ENCODE measurements at places on chromosomes 2 and 18.

GRCh38 chr2:23681356-23682140 lies 245.4 kb downstream of the ATAD2B start:
- no peak for DNase-seq

- DNase-seq: no peak
Observed at GRCh38 chr18:48705043-48705442, 166.2 kb downstream of the CTIF start.

DNA sequence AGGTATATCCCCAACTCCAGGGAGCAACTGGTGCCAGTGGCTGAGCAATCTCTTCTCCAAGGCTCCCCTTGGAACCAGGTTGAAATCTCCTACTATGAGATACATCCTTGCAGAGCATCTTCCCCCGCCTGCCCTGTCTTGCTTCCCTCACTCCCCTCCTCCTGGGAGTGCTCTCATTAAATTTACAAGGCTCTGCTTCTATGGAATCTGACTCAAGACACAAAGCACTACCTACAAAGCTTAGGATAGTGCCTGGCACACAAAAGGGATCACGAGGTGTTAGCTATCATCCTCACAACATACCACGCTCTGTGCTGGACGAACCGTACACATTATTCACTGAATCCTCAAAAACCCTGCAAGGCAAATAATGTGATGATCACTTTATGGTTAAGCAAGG lies 121.6 kb downstream of the GALNT14 start:
- no peak for DNase-seq

DNA sequence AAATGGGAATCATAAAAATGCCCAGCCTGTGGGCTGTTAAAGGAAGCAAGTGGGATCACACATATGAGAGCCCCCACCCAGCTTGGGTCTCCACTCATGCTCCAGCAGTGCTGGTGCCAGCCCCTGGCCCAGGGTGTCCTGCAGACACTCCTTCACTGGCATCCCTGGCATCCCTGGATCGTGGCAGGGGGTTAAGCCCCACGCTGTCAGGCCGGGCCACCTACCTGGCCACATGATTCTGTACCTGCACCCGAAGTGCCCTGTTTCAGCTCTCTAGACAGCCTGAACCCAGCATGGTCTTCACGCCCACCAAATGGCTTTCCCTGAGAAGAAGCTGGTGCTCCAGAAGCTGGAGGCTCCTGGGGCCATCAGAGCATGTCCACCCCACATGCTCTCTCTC lies 137.4 kb downstream of the INHBB start:
- DNase-seq: no peak

DNA sequence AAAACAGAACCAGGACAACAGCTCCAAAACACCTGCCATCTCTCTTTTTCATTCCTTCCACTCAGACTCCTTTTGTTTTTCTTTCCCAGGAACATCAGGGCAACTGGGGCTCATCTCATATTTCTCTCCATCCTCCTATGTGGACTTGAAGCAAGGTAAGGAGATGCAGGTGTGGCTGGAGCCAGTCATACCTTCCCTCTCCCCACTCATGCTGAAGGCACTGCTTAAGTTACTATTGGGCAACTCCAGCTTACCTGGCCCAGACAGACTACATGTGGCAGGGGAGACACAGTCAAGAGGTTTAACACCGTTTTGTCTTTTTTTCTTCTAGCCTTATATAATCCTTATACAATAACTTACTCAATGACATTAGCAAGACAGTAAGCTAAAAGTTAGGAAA lies 38.4 kb downstream of the LAMA1 start:
- no peak for DNase-seq

GRCh38 chr2:212284166-212284565 lies 254.4 kb downstream of the ERBB4 start:
- DNase-seq: no peak

DNA sequence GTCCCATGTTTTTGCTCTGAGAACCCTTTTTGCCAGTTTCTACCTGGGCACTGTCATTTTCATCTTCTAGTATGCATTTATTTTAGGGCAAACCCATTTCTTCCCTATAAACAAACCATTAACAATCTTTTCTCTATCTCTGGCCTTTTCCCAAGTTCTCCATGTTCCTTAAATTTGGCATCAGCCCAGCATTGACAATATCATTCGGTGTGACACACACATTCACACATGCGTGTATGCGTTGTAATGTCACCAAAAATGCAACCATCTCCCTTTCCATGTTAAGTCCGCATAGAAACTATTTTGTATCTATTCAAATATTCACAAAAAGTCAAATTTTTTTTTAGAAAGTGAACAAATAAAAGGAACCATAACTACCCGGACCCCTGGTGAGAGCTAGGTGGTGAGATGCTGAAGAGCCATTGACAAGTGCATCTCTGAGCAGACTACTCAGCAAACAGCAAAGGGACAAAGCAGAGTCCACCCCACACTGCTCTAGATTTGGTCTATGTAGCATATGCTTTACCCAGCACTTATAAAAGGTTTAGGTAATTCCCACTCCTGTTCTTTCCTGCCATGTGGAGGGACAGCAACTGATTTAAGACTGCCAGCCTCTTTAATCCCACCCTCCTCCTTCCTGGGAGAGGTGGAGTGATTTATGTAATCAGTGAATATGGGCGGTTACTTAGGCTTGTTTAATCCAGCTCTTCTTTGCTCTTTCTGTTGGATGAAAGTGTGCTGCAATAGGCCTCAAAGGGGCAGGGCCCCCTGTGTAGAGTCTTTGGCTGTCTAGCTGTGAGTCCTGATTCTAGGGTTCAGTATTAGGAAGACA lies 124.1 kb downstream of the METTL8 start:
- no peak for DNase-seq

- no peak for DNase-seq
Observed at GRCh38 chr2:105802587-105802986, 57.9 kb downstream of the NCK2 start.

GRCh38 chr2:74530239-74531187 lies 780 bp downstream of the HTRA2 start:
- DNase-seq: peak; percentile 51

DNA sequence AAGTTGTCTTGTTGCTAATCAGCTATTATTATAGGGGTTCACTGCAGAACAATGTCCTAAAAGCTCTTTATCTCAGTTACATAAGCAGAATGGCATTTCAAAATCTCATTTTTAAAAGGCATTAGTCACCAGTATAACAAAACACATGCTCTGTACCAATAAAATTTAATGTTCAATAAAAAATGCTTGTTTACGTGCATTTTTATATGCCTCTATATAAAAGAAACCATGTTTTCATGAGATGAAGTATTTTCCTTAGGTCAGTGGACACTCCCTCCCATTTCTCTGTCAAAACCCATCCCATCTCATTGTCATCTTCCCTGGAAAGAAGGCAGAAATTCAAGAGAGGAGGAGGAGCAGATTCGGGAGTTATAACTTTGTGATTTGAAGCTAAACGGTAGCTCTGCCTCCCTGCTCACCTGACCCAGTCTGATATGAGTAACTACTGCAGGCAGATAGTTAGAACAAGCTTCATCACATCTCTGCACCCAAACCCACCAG lies 231.9 kb upstream of the SIX2 start:
- DNase-seq: peak; percentile 62

DNA sequence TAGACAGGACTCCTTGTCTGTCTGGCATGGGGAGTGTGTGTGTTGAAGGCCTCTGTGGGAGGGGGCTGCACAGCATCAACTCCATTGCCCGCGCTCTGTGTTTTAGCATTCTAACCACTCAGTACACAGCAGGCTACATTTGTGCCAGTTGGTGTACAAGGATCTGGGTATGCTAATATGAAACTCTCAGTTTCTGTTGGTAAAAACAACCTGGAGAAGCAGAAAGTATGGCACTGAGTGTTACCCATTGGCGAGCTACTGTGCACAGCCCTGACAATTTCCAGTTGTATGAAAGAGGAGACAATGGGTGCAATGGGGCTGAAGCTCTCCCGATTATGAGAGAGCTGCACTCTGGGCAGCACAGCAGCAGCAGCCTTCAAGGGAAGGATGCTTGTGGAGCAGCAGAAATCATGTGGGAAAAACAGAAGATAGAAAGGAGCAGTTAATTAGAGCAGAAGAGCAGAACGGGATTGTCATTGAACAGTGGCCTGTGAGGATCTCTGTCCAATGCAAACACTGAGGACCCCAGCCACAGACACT lies 443.6 kb downstream of the CBLN2 start:
- DNase-seq: no peak

DNA sequence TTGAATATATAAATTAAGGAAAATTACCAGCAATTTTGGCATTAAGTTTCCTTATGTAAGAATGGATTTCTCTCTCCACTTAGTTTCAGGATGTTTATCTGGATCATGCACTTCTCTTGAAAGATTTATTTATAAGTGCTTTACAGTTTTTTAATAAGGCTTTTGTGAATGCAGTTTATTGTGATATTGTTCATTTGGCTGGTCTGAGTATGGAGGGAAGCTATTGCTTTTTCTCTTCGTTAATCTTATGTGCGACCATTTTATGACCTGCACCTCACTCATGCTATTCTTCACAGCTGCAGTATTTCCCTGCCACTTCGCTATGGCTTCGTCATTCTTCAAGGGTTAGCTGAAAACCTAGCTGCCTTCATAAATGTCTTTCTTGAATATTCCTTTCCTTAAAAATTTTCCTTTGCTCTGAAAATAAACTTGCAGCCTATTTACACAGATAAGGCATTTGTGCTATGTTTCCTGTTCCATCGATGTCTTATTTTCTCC lies 233.4 kb downstream of the SOCS6 start:
- no peak for DNase-seq

- DNase-seq: peak; percentile 74
Observed at GRCh38 chr2:133642791-133643191, 74.5 kb upstream of the NCKAP5 start.

DNA sequence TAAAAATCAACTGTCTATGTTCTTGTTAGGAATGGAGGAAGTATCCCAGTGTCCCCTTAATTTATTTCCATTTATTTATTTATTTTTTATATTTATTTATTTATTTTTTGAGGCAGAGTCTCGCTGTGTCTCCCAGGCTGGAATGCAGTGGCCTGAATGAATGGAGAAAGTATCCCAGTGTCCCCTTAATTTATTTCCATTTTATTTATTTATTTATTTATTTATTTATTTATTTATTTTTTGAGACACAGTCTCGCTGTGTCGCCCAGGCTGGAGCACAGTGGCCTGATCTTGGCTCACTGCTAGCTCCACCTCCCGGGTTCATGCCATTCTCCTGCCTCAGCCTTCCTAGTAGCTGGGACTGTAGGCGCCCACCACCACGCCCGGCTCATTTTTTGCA lies 34.1 kb downstream of the MIB1 start:
- no peak for DNase-seq

DNA sequence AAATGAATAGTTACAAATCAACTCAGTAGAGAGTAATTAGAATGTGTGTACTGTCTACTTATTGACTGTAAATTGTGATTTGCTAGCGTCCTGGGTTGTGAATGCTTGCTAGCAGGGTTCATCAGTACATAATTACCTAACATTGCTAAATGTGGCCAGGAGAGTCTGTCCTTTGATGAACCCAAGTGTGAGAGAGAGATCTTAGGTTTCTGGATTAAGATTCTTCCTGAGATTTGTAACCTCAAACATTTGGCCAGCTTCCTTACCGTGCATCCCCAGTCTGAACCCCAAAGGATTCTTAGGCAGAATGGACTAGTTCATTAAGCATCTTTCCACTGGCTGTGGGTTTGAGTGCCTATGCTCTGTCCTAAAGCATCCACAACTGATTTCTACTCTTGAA lies 84.0 kb upstream of the ITPRID2 start:
- no peak for DNase-seq

- peak; percentile 55 for DNase-seq
Observed at GRCh38 chr2:172361360-172361759, 66.0 kb upstream of the ITGA6 start.

GRCh38 chr2:67479261-67479660 lies 82.1 kb downstream of the ETAA1 start:
- no peak for DNase-seq

DNA sequence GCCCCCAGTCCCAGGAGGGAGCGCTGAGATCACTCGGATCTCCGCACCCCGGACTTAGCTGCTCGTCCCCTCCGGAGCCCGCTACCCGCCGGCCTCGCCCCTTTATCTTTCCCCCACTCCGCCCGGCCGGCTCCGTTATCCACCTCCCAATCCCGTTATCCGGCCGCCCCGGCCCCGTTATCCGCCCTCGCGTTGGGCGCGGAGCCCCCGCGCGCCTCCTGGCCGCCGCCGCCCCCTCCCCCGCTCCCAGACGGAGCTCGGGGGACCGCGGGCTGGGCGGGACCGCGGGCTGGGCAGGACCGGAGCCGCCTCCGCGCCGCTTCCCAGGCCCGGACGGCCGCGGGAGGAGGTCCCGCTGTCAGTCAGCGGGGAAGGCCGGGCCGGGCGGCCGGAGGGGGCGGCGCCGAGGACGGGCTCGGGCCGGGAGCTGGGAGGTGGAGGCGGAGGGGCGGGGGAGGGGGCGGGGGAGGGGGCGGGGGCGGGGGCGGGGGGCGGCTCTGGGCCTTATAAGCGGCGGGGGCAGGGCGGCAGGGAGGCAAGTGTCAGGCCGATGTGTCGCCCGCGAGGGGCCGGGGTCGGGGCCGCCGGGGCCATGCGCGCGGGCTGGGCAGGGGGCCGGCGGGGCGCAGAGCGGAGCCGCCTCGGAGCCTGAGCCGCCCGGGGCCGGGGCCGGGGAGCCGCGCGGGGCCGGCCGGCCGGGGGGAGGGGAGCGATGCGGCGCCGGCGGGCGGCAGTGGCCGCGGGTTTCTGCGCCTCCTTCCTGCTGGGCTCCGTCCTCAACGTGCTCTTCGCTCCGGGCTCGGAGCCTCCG lies at the start of gene PKDCC:
Gene PKDCC (plus strand): TSS at position 534 of the 811 bp plus-strand sequence. CDS start 179 bp downstream, at position 713.
- DNase-seq: peak; percentile 85

GRCh38 chr18:3264362-3264761 lies 2.4 kb downstream of the MYL12B start:
- DNase-seq: no peak

GRCh38 chr18:2204736-2205135 lies 366.6 kb downstream of the METTL4 start:
- no peak for DNase-seq

DNA sequence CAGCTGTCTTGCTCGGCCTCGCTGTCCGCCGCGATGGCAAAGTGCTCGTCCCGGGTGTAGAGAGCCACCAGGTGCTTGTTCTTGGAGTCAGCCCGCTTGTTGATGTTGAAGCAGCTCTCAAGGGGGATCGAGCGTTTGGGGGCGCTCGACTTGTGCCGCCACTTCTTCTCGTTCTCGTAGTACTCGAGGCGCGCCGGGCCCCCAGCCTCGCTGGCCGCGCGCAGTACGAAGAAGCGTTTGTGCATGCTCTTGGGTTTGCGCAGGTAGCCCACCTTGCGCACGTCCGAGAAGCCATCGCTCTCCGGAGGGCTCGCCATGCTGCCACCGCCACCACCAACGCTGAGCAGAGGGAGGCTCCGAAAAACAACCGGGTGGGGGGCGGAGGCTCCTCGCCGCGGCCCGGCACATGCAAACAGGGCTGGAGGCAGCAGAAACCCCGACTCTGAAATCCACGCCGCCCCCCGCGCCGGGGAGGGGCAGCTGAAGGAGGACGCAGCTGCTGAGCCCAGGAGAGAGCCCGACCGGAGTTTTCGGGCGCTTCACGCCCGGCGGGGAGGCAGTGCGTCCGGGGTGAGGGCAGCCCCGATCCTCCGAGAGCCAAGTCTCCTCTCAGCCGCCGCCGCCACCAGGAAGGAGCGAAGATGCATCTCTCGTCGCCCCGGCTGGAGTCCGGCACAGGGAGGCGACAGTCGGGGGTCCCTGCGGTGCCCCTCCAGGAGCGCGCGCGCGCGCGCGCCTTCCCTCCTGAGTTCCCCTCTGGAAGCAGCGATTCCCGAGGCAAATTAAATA lies 1.0 kb downstream of the IRS1 start:
- DNase-seq: peak; percentile 50

- DNase-seq: no peak
Observed at GRCh38 chr2:171522788-171523087, 464 bp downstream of the CYBRD1 start.

- DNase-seq: peak; percentile 71
Observed at GRCh38 chr2:225041207-225041850, 939 bp downstream of the DOCK10 start.

All from AG10803 (cell line).